IPS DF 6.9 (cell line): ENCODE measurements at places on chromosomes 3 and 15.

DNA sequence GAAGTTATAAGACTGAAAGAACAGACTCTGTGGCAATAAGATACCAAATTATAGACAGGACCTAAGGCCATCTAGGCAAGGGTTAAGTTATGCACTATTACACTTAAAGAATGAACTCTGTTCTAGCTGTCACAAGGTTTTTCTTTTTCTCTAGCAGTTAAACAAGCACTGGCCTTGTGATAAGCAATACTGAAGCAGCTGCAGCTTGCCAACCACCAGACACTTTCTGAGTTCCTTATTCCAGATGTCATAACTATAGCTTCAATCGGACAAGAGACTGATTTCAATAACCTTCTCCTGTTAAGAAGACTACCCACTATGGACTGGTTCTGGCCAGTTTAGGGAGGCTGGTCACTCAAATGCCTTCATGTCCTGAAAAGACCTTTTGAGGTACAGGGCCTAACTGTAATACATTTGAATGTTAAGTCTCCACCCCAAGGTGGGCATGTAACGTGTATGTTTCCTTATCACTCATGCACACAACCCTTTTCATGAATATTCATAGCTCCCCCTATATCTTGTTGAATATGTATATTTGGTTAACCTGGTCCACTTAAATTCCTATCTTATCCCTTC, 85.8 kb downstream of the CFAP20DC start:
- DNase-seq = no peak

DNA sequence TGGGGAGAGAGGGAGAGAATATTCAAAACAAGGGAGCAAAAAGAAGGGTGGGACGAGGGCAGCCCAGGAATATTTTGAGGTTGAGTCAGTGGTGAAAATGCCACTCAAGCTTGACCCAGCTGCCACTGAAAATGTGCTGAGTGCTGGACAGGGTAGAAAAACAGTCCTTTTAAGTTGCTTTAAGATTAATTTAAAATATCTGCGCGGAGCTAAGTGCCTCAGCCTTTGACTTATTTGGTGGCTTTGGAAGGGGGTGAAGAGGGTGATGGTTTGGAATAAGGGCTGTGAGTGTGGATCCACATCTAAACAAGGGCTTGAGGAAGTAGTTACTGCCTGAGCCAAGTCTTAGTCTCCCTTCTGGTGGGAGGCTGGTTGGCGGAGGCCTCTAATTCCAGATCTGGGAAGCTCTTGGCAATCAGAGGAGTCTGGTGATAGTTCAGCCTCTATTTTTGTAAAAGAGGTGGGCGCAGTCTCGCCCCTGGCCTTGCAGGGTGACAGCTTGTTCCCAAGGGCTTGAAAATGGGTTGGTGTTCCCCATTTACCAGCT, 280.8 kb upstream of the ROPN1 start:
- DNase-seq = no peak

- no peak for DNase-seq
These were observed 45.7 kb downstream of the ADAMTS17 start for GRCh38 chr15:100295939-100296565.

DNA sequence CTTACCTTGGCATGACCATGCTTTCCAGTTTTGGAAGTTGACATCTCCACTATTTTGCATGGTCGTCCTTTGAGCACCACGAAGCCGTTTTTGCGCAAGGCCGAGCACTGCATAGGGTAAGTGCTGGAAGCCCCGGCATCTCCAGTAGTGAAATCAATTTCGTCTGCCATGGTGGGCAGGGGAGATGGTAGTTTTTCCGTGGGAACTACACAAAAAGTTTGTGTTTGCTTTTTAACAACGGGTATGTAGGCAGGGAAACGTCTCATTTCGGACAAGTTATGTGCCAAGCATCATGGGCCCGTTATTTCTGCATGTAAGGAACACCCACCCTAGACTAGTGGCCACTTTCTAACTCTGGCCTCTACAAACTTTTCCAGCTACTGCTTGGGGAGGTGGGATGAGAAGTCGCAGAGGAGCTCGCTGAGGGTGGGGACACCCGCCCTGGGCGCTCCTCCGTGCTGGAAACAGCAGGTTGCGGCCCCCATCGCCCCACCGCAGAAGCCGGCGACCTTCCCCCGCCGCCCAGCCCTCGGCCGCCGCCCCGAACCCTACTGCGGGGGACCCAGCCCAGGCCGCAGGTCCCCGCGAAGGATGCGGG, 701 bp downstream of the EIF5A2 start:
- no peak for DNase-seq

DNA sequence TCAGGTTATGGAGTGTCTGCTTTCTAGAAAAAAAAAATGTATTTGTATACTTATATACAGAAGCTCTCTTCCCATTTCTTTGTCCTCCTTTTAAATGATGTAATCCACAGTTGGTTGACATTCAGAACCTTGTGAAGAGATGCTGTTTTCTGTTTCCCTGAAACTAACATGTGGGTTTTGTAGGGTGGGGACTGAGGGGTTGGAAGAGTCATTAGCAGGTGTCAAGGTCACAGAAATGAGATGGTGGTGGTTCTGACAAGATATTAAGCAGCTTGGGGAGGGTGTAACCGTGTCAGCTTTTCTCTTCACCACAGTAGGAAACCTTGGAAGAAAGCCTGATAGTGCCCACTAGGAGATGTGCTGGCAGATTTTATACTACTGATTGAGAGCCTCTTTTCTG, 2.4 kb downstream of the RASA2 start:
- no peak for DNase-seq

- no peak for DNase-seq
These were observed 27.8 kb upstream of the FRMD4B start for GRCh38 chr3:69413551-69414207.

GRCh38 chr3:136783708-136784191, 31.6 kb upstream of the STAG1 start:
- DNase-seq = no peak

DNA sequence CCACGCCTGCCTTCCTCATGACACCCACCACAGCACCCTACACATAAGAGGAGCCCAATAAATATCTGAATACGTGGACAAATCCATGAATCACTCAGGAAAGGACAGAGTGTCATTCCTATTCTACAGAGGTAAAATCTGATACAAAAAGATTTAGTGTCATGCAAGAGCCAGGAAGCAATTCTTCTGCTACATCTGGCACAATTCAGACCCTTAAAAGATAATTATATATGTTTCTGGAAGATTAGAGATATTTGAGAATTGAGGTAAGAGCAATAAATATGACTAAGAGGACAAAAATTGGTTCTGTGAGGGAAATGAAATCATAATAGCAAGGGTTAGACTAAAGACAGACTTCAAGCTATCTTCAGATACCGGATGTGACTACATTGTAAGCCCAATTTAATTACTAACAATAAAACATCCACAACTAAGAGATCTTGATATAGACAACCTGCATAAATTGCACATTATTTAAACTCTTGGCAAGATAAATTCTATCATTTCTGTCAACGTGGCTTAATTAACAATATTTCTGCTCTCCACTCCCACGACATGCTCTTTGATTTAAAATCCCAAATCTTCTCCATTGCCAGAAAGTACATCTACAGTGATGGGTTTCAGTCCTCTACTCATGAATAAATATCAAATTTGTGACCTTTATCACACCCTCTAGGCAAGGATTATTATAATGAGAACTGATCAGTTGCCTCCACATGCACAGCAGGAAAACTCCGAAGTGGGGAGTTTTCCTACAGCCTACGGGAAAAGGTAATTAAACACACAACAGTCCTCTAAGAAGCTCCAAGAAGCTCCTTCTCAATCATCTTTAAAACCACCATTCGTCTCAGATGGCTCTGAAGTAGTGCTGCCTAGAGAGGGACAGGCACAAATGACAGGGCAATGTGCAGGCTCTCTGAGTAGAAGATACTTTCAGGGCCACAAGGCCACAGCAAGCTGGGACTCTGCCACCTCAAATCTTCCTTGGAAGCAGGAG, 32.6 kb downstream of the MB21D2 start:
- DNase-seq = no peak
